ENCODE measurements at places on chromosomes 12 and 14. TPM values are rescaled to one million over a fixed set of nuclear protein-coding genes. Genes with fewer than 3 reads are reported as not detected.

Gene TEX52
- total RNA-seq = not detected

Gene VSIG10
- 14.6 TPM for total RNA-seq

GRCh38 chr12:55631733-55632132 is 5.0 kb upstream of the OR10P1 start:
- H3K36me3 ChIP-seq = no peaks in the 10 kb centered on the region
- H3K27ac ChIP-seq = no peak overlapping the region
- H3K27me3 ChIP-seq = no peaks in the 10 kb centered on the region
- no peak overlapping the region for H3K4me3 ChIP-seq
- no peaks in the 10 kb centered on the region for H3K4me1 ChIP-seq

GRCh38 chr12:58425481-58426392 is 484.4 kb downstream of the ATP23 start:
- no peaks in the 10 kb centered on the region for H3K27me3 ChIP-seq
- peak overlapping the region; percentile 98 for H3K27ac ChIP-seq
- no peaks in the 10 kb centered on the region for H3K36me3 ChIP-seq
- DNase-seq = peak; percentile 94

- H3K4me1 ChIP-seq = no peaks in the 10 kb centered on the region
- no peak overlapping the region for H3K27ac ChIP-seq
- H3K4me3 ChIP-seq = no peak overlapping the region
- H3K36me3 ChIP-seq = no peaks in the 10 kb centered on the region
- no peak for DNase-seq
These were observed 301.8 kb downstream of the NPAS3 start for GRCh38 chr14:33240466-33240865.

Gene PLEKHG3
- total RNA-seq = 79.5 TPM

- no peaks in the 10 kb centered on the region for H3K27me3 ChIP-seq
- H3K4me3 ChIP-seq = no peak overlapping the region
- H3K4me1 ChIP-seq = no peaks in the 10 kb centered on the region
- H3K27ac ChIP-seq = no peak overlapping the region
These were observed 44.7 kb downstream of the ANKRD9 start for GRCh38 chr14:102464846-102465341.

Gene GALNT8
- not detected for total RNA-seq

DNA sequence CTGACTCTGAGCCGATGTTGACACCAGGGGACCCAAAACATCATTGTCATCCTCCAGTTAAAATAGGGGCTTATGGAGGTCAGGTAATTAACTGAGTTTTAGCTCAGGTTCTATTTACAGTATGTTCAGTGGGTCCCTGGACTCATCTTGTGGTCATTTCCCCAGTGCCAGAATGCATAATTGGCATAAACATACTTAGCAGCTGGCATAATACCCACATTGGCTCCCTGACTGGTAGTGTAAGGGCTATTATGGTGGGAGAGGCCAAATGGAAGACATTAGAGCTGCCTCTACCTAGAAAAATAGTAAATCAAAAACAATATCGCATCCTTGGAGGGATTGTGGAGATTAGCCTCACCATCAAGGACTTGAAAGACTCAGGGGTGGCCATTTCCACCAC is 350.9 kb downstream of the C12orf75 start:
- H3K27ac ChIP-seq = no peak overlapping the region
- H3K27me3 ChIP-seq = no peaks in the 10 kb centered on the region
- no peak for DNase-seq
- H3K4me3 ChIP-seq = no peak overlapping the region
- no peaks in the 10 kb centered on the region for H3K36me3 ChIP-seq

Gene DPPA3
- not detected for total RNA-seq

- DNase-seq = no peak
- H3K4me1 ChIP-seq = peaks cover 47% of the 10 kb centered on the region
- H3K27me3 ChIP-seq = no peaks in the 10 kb centered on the region
- no peak overlapping the region for H3K4me3 ChIP-seq
- H3K27ac ChIP-seq = 0 out of 2 replicates have a peak overlapping the region, but pooled peaks have one; percentile 36
These were observed 137.8 kb downstream of the TTC7B start for GRCh38 chr14:90678420-90678819.
